ENCODE measurements at places on chromosomes 4 and X. TPM values are rescaled to one million over a fixed set of nuclear protein-coding genes. Genes with fewer than 3 reads are reported as not detected.

DNA sequence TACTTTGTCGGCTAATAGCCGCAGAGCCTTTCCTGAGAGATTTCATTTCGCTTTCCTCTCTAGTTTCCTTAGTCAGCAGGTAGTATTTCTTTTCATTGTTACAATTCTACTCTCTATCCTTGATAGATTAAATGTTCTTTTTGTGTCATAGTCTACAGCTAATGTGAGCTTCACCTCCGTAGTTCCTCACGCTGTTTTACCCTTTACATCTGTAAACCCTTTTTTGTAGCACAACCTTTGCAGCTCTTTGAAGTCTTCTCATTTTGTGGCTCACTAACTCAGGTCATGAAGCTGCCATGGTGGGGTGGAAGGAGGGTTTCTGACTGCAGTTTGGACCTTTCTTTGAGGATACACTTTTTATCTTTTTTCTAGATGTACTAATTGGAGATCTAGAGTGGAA is 1008.8 kb upstream of the PABPC4L start:
- no peak overlapping the region for H3K27ac ChIP-seq
- H3K4me3 ChIP-seq, result no peak overlapping the region
- DNase-seq, result no peak
- no peaks in the 10 kb centered on the region for H3K36me3 ChIP-seq
- H3K4me1 ChIP-seq, result no peaks in the 10 kb centered on the region
- H3K27me3 ChIP-seq, result no peaks in the 10 kb centered on the region

DNA sequence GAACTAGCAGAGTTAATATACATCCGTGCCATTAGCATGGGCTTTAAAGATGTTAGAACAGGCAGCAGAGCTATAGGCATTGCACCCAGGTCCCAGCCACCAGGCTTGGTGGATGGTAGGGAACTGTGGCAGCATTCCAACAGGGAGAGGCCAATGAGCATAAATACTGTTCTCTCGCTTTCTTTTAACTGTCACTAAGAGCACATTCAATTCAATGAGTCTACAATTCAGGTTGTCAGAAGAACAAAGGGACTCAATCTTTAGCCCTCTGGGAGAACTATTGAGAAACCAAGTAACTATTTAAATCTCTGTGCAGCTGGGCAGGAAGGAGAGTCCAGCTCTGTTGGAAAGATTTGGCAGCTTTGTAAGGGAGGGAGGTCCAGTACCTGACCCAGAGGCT is 165.6 kb downstream of the CHIC1 start:
- no peaks in the 10 kb centered on the region for H3K27me3 ChIP-seq
- H3K4me1 ChIP-seq, result no peaks in the 10 kb centered on the region
- no peak overlapping the region for H3K27ac ChIP-seq
- no peak overlapping the region for H3K4me3 ChIP-seq

ASB11 gene
- total RNA-seq, result not detected

- H3K27me3 ChIP-seq, result no peaks in the 10 kb centered on the region
- H3K4me3 ChIP-seq, result peak overlapping the region; percentile 75
- no peaks in the 10 kb centered on the region for H3K36me3 ChIP-seq
- H3K27ac ChIP-seq, result peak overlapping the region; percentile 92
These were observed 18.8 kb upstream of the CHRNA9 start for GRCh38 chr4:40316333-40316781.

GRCh38 chr4:113547487-113548042 is 214.0 kb downstream of the CAMK2D start:
- peaks cover 4% of the 10 kb centered on the region for H3K4me1 ChIP-seq
- peak overlapping the region; percentile 37 for H3K27ac ChIP-seq
- H3K4me3 ChIP-seq, result no peak overlapping the region
- no peaks in the 10 kb centered on the region for H3K27me3 ChIP-seq
- H3K36me3 ChIP-seq, result no peaks in the 10 kb centered on the region

DHX15 gene
- 139 TPM for total RNA-seq

NLGN3 gene
- total RNA-seq, result 2.9 TPM

SCD5 gene
- 1.5 TPM for total RNA-seq

GRCh38 chr4:140611854-140612253 is 43.1 kb upstream of the UCP1 start:
- H3K4me3 ChIP-seq, result no peak overlapping the region
- no peak for DNase-seq
- H3K27ac ChIP-seq, result no peak overlapping the region
- no peaks in the 10 kb centered on the region for H3K27me3 ChIP-seq
- H3K36me3 ChIP-seq, result no peaks in the 10 kb centered on the region

SLC4A4 gene
- 0.31 TPM for total RNA-seq

- no peaks in the 10 kb centered on the region for H3K4me1 ChIP-seq
- H3K27ac ChIP-seq, result no peak overlapping the region
- DNase-seq, result no peak
- no peaks in the 10 kb centered on the region for H3K36me3 ChIP-seq
- H3K4me3 ChIP-seq, result no peak overlapping the region
These were observed 10.2 kb upstream of the YIPF6 start for GRCh38 chrX:68488657-68489056.

GRCh38 chr4:38904090-38904666 is 36.6 kb downstream of the FAM114A1 start:
- H3K4me3 ChIP-seq, result no peak overlapping the region
- no peaks in the 10 kb centered on the region for H3K27me3 ChIP-seq
- no peak overlapping the region for H3K27ac ChIP-seq
- no peak for DNase-seq

MMGT1 gene
- 23.4 TPM for total RNA-seq

- H3K4me1 ChIP-seq, result peaks cover 30% of the 10 kb centered on the region
- peak overlapping the region; percentile 51 for H3K27ac ChIP-seq
- H3K4me3 ChIP-seq, result peak overlapping the region; percentile 49
These were observed 578 bp upstream of the SEL1L3 start for GRCh38 chr4:25863347-25863784.

DNA sequence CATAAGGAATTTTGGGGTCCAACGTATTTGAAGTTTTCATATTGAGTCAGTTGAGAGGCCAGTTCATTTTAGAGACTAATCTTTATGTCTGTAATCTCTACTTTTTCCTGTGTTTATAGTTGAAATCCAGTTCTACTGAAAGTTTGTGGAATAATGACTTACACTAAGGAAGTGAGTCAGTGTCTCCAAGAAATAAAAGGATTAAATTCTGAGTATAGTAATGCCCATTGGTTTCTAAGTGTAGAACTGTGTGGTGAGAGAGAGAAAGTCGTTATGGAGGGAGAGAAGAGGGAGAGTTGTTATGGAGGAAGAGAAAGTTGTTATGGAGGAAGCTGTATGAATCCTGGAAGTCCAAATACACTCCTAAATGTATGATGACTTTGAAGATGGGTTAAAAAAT is 264.6 kb upstream of the HAND2 start:
- no peaks in the 10 kb centered on the region for H3K36me3 ChIP-seq
- no peak overlapping the region for H3K27ac ChIP-seq
- H3K4me3 ChIP-seq, result no peak overlapping the region
- H3K27me3 ChIP-seq, result no peaks in the 10 kb centered on the region
- no peaks in the 10 kb centered on the region for H3K4me1 ChIP-seq
- no peak for DNase-seq

GRCh38 chrX:53474707-53475106 is 40.5 kb upstream of the HSD17B10 start:
- H3K27ac ChIP-seq, result no peak overlapping the region
- H3K27me3 ChIP-seq, result no peaks in the 10 kb centered on the region
- H3K4me1 ChIP-seq, result no peaks in the 10 kb centered on the region
- no peak for DNase-seq

GRCh38 chr4:184293552-184293951 is 75.9 kb upstream of the ENPP6 start:
- peaks cover 5% of the 10 kb centered on the region for H3K4me1 ChIP-seq
- H3K4me3 ChIP-seq, result no peak overlapping the region
- H3K27me3 ChIP-seq, result no peaks in the 10 kb centered on the region
- H3K36me3 ChIP-seq, result no peaks in the 10 kb centered on the region
- no peak for DNase-seq
- H3K27ac ChIP-seq, result no peak overlapping the region

DNA sequence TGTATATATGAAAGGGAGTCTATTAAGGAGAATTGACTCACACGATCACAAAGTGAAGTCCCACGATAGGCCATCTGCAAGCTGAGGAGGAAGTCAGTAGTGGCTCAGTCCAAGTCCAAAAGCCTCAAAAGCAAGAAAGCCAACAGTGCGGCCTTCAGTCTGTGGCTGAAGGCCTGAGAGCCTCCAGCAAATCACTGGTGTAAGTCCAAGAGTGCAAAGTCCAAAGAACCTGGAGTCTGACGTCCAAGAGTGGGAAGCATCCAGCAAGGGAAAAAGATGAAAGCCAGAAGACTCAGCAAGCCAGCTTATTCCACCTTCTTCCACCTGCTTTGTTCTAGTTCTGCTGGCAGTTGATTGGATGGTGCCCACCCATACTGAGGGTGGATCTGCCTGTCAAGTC is 104.1 kb downstream of the IL1RAPL2 start:
- no peaks in the 10 kb centered on the region for H3K27me3 ChIP-seq
- no peaks in the 10 kb centered on the region for H3K36me3 ChIP-seq
- no peak overlapping the region for H3K27ac ChIP-seq
- no peak for DNase-seq
- no peaks in the 10 kb centered on the region for H3K4me1 ChIP-seq

- no peak overlapping the region for H3K4me3 ChIP-seq
- H3K4me1 ChIP-seq, result no peaks in the 10 kb centered on the region
- H3K36me3 ChIP-seq, result no peaks in the 10 kb centered on the region
- DNase-seq, result no peak
These were observed 712.3 kb downstream of the C4orf33 start for GRCh38 chr4:129808242-129808641.

DNA sequence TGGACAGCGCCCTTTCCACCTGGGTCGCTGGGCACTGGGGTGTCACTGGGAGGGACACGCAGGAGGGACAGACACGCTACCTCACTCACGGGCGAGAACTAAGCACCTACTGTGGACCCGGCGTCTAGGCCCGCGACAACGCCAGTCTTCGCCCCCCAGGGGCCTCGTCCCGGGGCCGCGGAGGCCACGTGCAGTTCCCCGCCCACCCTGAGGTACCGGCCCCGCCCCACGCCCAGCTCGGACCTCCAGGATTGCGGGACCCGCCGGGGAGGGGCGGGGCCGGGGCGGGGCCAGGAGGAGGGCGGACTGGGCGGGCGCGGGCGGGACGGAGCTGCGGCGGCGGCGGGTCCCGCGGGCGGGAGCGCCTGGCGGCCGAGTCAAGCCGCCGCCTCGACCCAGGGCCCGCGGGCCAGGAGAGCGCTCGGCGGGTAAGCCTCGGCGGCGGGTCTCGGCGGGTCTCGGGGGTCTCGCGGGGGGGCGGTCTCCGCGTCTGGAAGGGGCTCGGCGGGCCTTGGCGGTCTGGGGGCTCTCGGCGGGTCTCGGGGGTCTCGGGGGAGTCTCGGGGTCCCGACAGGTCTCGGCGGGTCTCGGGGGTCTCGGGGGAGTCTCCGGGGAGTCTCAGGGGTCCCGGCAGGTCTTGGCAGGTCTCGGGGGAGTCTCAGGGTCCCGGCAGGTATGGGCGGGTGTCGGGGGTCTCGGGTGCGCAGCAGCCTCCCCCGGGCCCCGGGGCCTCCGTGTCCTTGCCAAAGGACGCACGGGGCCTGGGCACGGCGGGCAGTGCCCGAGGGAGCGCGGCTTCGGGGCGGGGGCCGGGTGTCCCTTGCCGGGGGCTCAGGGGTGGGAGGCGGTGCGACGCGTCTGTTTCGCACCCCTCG is at the start of gene SH3BP2:
TSS of gene SH3BP2 (plus strand) at position 375 of the 875 bp plus-strand sequence. CDS start 27,533 bp downstream, outside the sequence.
- H3K27me3 ChIP-seq, result no peaks in the 10 kb centered on the region
- peak within 1 kb of the TSS; percentile 48 for H3K27ac ChIP-seq
- no peaks in the 10 kb centered on the region for H3K36me3 ChIP-seq
- H3K4me3 ChIP-seq, result peak within 1 kb of the TSS; percentile 58

- no peaks in the 10 kb centered on the region for H3K27me3 ChIP-seq
- H3K27ac ChIP-seq, result no peak overlapping the region
- DNase-seq, result no peak
- no peaks in the 10 kb centered on the region for H3K4me1 ChIP-seq
- no peak overlapping the region for H3K4me3 ChIP-seq
These were observed 496.0 kb upstream of the AGA start for GRCh38 chr4:177938226-177938625.

DNA sequence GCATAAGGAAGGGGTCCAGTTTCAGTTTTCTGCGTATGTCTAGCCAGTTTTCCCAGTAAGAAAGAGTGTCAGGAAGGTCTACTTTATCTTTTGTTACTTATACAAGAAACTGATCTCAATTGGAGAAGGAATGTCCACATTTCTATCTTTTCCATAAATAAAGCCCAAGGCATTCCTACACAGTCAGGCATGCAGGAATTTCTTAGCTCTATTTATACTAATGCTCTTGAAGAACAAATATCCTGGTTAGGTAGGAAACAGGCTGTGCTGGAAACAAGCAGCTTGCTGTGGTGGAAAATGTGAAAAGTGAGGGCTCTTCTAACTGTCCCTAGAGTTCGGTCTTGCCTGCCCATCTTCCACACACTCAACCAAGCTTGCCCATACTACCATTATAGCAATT is 37.9 kb upstream of the PITX2 start:
- H3K4me1 ChIP-seq, result no peaks in the 10 kb centered on the region
- DNase-seq, result no peak
- no peak overlapping the region for H3K4me3 ChIP-seq
- H3K27ac ChIP-seq, result no peak overlapping the region
- no peaks in the 10 kb centered on the region for H3K36me3 ChIP-seq

DGAT2L6 gene
- total RNA-seq, result not detected

DNA sequence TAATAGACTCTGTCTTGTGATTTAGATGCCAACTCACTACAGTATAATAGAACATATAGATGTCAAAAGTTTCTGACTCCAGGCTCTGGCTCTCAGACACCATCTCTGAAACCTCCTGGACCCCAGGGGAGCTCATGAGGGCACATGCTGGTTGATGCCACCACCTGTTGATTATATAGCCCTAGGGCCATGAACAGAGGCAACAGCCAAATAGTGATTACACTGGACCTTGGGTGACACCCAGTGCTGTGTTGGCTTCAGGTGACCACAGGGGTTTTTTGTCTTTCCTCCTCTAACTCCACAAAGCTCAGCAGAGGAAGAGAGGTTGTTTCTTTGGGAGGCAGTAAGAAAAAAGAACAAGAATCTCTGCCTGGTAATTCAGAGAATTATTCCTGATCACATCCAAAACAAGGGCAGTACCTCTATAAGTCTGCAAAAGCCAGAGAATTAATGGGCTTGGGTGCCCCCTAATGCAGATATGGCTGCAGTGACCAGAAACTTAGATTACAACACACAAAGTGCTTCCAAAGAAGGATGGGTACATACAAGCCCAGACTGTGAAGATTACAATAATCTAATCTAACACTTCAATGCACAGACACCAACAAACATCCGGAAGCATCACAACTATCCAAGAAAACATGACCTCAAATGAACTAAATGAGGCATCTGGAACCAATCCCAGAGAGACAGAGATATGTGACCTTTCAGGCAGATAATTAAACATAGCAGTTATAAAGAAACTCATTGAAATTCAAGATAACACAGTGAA is 1920.6 kb downstream of the ARAP2 start:
- H3K36me3 ChIP-seq, result no peaks in the 10 kb centered on the region
- no peak for DNase-seq
- H3K4me1 ChIP-seq, result no peaks in the 10 kb centered on the region
- H3K4me3 ChIP-seq, result no peak overlapping the region
- no peaks in the 10 kb centered on the region for H3K27me3 ChIP-seq
- H3K27ac ChIP-seq, result no peak overlapping the region

- H3K27me3 ChIP-seq, result no peaks in the 10 kb centered on the region
- peaks cover 4% of the 10 kb centered on the region for H3K36me3 ChIP-seq
- H3K27ac ChIP-seq, result no peak overlapping the region
- no peaks in the 10 kb centered on the region for H3K4me1 ChIP-seq
- no peak overlapping the region for H3K4me3 ChIP-seq
These were observed 79.2 kb downstream of the ARAP2 start for GRCh38 chr4:36164900-36165630.

- H3K4me3 ChIP-seq, result no peak overlapping the region
- H3K4me1 ChIP-seq, result no peaks in the 10 kb centered on the region
- peaks cover 2% of the 10 kb centered on the region for H3K27me3 ChIP-seq
- DNase-seq, result peak; percentile 25
These were observed 4.8 kb downstream of the SLC49A3 start for GRCh38 chr4:683982-684622.

All from naive thymus-derived CD4-positive, alpha-beta T cell (primary cell).